Sciatic nerve (tissue), 2 donors: ENCODE measurements at places on chromosomes 4 and X. TPM values are rescaled to one million over a fixed set of nuclear protein-coding genes. Genes with fewer than 3 reads are reported as not detected.

TLR2 gene
- total RNA-seq, result 35.2 TPM

OTUD6A gene
- not detected for total RNA-seq

DMP1 gene
- not detected for total RNA-seq

DACH2 gene
- 0.27 TPM for total RNA-seq

GRCh38 chr4:148397771-148398170, 44.4 kb downstream of the NR3C2 start:
- DNase-seq, result no peak

- no peak for DNase-seq
These were observed 167.8 kb upstream of the PCDH18 start for GRCh38 chr4:137700072-137700471.

DNA sequence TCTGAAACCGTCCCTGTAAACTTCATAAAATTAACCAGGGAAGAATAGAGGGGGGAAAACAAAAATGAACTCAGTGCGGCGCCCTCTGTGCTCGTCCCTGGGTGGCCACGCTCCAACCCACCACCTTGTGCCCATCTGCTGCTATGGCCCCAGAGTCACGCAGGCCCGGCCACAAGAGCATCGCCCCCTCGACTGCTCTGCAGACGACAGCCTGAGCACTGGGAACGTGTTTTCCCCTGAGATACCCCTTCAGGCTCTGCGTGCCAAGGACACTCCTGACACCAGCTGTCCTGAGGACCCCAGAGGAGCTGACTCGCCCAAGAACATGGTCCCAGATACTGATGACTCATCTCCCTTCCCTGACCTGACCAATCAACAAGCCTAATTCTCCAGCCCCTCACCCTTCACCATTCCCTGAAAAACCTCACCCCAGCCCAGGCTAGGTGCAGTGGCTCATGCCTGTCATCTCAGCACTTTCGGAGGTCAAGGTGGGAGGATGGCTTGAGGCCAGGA, 64.1 kb upstream of the GPR78 start:
- DNase-seq, result no peak

DNA sequence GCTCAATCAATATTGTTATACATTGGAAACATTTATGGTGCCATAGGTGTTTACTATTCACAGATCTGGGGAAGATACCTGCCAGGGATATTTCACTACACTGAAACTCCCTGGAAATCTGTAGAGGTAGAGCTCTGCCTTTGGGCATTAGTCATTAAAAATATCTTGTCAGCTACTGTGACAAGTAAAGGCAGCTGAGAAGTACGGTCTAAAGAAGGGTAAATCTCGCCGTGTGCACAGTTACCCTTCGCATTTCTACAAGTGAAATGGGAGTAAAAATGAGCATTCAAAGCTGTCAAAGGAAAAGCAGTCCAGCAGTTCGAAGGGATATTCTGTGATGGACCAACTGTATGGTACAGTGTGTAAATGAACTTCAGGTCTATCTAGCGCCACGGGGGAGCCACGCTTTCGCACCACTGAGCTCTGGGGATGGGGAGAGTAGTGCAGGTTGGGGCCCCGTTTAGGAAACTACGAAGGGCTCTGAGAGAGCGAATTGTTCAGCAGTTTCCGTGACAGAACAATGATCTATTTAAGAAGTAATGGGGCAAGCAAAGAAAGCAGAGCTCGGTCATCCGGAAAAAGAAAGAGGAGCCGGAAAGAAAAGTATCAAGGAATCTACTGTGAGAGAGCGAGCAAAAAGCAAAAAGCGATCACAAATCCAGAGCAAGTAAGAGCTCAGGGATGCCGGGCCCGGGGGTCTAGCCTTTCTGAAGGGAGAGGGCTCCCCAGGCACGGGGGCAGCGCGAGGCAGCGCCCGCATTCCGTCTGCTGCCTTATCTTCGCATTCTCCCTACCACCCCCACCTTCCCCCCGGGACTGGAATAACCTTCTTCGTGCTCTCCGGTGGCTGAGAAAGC, 646 bp downstream of the TIGD4 start:
- no peak for DNase-seq

GRCh38 chr4:83285055-83285407, 433 bp upstream of the COQ2 start:
- no peak for DNase-seq

GRCh38 chr4:6235012-6235411, 34.6 kb upstream of the WFS1 start:
- peak; percentile 23 for DNase-seq

GRCh38 chrX:40471965-40472648, 108.7 kb upstream of the ATP6AP2 start:
- no peak for DNase-seq
